ENCODE measurements at places on chromosomes 16 and 17. TPM values are rescaled to one million over a fixed set of nuclear protein-coding genes. Genes with fewer than 3 reads are reported as not detected.

DNA sequence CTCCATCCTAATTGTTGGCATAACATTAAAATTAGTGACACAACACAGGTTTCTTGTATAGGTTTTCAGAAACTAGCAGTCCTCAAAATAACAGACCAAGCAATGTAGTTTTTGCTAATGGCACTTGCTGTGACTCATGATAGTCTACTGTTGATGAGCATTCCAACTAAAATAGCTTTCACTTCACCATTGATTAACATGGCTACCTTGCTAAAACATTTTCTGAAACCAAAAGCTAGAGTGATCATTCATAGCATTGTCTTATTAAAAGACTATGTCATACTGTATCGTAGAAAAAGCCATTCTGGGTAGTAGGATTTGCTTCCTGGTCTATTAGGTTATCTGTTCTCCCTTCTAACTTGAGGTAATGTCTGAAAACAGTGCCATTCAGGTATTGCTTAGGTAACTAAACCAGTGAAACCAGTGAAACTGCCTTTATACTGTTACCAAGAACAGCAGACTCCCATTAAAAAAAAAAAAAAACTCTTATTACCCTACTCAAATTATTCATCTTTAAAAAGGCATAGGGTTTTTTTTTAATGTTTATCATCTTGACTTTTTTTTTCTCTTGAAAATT lies 2.5 kb upstream of the CLTC start:
- no peaks in the 10 kb centered on the region for H3K36me3 ChIP-seq
- H3K27ac ChIP-seq, result no peak overlapping the region
- no peaks in the 10 kb centered on the region for H3K27me3 ChIP-seq
- no peak overlapping the region for H3K4me3 ChIP-seq
- H3K4me1 ChIP-seq, result peaks cover 12% of the 10 kb centered on the region

- DNase-seq, result no peak
- no peaks in the 10 kb centered on the region for H3K4me1 ChIP-seq
- no peak overlapping the region for H3K4me3 ChIP-seq
- H3K36me3 ChIP-seq, result peaks cover 33% of the 10 kb centered on the region
Observed at GRCh38 chr17:18065546-18065945, 22.2 kb upstream of the DRG2 start.

DNA sequence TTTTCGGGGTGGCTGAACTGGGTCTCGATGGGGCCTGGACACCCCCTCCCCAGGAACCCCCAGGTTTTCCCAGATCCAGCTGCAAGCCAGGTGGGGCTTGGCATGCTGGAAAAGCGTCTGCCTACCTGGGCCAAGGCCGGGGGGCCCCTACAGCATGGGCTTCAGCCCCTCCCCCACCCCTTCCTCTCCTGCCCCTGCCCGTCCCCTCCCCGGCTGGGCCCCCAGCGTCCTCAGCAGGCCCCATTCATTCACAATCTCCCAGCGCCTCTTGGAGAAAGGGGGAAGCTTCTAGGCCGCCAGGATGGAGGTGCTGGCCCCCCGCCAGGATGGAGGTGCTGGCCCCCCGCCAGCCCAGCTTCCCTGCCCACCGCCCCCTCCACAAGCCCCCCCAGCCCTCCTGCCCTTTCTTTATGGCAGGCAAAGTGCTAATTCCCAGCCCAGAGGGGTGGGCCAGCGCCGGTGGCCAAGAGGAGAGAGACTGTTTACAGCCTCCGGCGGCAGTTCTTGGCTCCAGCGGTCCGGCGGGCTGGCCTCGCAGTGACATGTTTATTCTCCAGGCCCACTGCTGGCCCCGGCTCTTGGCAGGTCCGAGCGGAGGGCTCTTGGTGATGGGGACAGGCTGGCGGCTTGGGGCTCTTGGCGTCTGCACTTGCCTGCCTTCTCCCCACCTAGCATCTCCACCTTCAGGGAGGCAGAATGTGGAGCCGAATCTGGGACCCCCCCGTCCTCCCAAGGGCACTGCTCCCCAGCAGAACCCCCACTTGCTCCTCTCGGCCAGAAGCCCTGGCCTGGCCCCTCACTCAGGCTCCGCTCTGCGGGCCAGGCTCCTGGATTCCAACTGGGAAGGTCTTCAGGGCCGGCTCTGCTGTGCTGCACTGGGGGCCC lies 94.4 kb upstream of the CIBAR2 start:
- H3K27ac ChIP-seq, result no peak overlapping the region
- no peaks in the 10 kb centered on the region for H3K27me3 ChIP-seq
- DNase-seq, result no peak

GRCh38 chr17:38753071-38753506 lies 548 bp downstream of the PSMB3 start:
- peaks cover 6% of the 10 kb centered on the region for H3K27me3 ChIP-seq
- no peak for DNase-seq
- H3K4me1 ChIP-seq, result peaks cover 43% of the 10 kb centered on the region
- H3K4me3 ChIP-seq, result peak overlapping the region; percentile 95
- H3K27ac ChIP-seq, result peak overlapping the region; percentile 83

DNA sequence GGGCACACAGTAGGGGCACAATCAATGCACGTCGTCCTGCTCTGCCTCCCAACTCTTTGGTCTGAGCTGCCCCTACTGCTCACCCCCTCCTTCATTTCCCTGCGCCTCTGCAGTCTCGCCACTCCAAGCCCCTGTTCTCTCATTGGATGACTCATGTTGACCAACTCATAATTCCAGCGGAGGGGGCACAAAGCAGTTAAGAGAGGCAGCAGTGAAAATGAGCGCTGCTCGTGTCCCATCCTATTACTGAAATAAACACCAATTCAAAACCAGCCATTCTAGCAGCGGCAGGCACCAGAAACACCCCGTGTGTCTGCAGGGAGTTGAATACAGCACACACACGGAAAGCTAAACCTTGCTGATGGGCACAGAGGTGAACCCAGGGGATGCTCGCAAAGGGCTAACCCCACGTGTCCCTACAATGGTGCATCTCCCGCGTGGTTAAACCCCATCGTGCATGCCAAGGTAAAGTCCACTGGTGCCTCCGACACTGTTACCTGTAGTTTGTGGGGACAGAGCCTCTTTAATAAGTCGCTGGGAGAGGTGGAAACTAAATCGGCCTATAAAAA lies 310.4 kb downstream of the XYLT1 start:
- no peak overlapping the region for H3K4me3 ChIP-seq
- H3K27me3 ChIP-seq, result no peaks in the 10 kb centered on the region
- H3K4me1 ChIP-seq, result no peaks in the 10 kb centered on the region

DNA sequence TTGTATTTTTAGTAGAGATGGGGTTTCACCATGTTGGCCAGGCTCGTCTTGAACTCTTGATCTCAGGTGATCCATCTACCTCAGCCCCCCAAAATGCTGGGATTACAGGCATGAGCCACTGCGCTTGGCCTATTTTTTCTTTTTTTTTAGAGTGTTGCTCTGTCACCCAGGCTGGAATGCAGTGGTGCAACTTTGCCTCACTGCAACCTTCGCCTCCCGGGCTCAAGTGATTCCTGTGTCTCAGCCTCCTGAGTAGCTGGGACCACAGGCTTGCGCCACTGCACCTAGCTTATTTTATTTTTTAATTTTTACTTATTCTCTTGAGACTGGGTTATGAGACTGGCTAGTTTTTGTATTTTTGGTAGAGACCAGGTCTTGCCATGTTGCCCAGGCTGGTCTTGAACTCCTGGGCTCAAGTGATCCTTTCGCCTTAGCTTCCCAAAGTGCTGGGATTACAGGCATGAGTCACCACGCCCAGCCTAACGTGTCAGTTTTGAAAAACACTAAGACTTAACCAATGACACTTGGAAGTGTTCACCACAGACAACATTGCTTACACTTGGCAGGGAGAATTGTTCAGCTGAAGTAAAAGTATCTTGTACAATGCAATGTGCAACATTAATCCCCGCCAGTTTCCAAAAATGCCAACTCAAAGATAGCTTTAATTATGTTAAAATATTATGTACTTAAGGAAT lies 26.9 kb downstream of the ATAD5 start:
- H3K4me1 ChIP-seq, result no peaks in the 10 kb centered on the region
- H3K36me3 ChIP-seq, result no peaks in the 10 kb centered on the region
- H3K4me3 ChIP-seq, result no peak overlapping the region

DNA sequence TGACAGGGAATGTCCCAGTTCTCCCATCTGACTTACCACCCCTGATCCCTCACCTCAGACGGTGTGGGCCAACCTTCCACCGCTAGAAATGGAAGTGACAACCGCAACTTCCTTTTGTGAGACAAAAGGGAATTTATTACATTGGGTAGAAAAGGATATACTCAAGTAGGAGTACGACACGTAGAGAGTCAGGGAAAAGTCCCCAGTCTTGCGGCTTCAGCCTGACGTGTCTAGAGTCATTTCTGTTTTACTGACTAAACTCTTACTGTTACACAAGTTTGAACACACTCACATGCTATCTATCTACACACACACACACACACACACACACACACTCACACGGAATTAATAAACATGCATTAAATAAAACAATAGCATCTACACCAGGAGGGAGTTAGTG lies 178.9 kb downstream of the COPRS start:
- H3K4me1 ChIP-seq, result no peaks in the 10 kb centered on the region
- H3K27me3 ChIP-seq, result peaks cover 4% of the 10 kb centered on the region
- no peak overlapping the region for H3K27ac ChIP-seq

GRCh38 chr16:12337871-12338655 lies 361.5 kb downstream of the SNX29 start:
- no peaks in the 10 kb centered on the region for H3K36me3 ChIP-seq
- no peaks in the 10 kb centered on the region for H3K27me3 ChIP-seq
- no peak for DNase-seq
- H3K4me1 ChIP-seq, result no peaks in the 10 kb centered on the region
- H3K4me3 ChIP-seq, result no peak overlapping the region
- H3K27ac ChIP-seq, result no peak overlapping the region

- no peaks in the 10 kb centered on the region for H3K27me3 ChIP-seq
- no peak for DNase-seq
- H3K4me1 ChIP-seq, result peaks cover 9% of the 10 kb centered on the region
- no peaks in the 10 kb centered on the region for H3K36me3 ChIP-seq
- peak overlapping the region; percentile 83 for H3K4me3 ChIP-seq
Observed at GRCh38 chr16:58732545-58733247, 1.4 kb downstream of the GOT2 start.

DNA sequence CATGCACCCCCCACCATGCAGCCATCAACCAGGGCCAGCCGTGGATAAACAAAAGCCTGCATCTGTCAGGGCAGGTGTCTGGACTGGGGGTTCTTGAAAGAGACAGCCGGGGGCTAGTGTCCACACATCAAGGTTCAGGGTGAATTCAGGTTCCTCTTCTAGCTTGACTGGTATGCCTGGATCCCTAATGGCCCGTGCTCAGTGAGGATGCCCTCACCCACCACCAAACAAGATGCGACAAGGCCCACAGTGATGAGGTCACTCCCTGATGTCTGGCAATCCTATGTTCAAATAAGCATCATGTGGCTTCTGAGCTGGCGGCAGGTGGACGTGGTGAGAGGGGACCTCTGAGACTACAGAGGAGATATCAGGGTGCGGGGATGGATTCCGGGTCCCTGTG lies 64.6 kb downstream of the GOSR1 start:
- no peak overlapping the region for H3K4me3 ChIP-seq
- no peaks in the 10 kb centered on the region for H3K4me1 ChIP-seq
- no peaks in the 10 kb centered on the region for H3K36me3 ChIP-seq
- no peaks in the 10 kb centered on the region for H3K27me3 ChIP-seq

GRCh38 chr16:58773870-58774269 lies 39.8 kb upstream of the GOT2 start:
- H3K4me1 ChIP-seq, result no peaks in the 10 kb centered on the region
- no peak for DNase-seq
- H3K4me3 ChIP-seq, result no peak overlapping the region
- H3K27me3 ChIP-seq, result no peaks in the 10 kb centered on the region

GRCh38 chr16:59988591-59988990 lies 1254.5 kb upstream of the GOT2 start:
- no peak for DNase-seq
- H3K4me1 ChIP-seq, result no peaks in the 10 kb centered on the region
- H3K27ac ChIP-seq, result no peak overlapping the region
- H3K27me3 ChIP-seq, result no peaks in the 10 kb centered on the region
- H3K36me3 ChIP-seq, result no peaks in the 10 kb centered on the region

DNA sequence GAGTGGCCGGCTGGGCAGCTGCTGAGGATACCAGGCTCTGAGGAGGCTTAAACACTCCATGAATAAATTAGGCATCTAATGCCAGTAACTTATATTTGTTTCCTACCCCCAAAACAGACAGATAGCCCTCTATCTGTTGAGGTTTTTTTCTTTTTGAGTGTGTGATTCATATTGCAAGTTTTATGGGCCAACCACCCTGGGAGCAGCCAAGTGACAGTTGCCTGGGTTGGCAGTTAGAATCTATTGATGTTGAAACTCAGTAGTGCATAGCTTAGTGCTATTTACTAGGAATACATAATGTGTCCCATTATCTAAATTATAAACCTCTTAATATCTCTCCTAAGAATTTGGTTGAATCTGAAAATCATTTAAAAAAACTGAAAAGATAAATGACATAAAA lies 397.4 kb downstream of the CA10 start:
- no peaks in the 10 kb centered on the region for H3K36me3 ChIP-seq
- H3K27ac ChIP-seq, result no peak overlapping the region
- H3K27me3 ChIP-seq, result no peaks in the 10 kb centered on the region
- no peak overlapping the region for H3K4me3 ChIP-seq

- H3K27ac ChIP-seq, result no peak overlapping the region
- no peaks in the 10 kb centered on the region for H3K27me3 ChIP-seq
- no peaks in the 10 kb centered on the region for H3K36me3 ChIP-seq
- H3K4me3 ChIP-seq, result no peak overlapping the region
- H3K4me1 ChIP-seq, result no peaks in the 10 kb centered on the region
Observed at GRCh38 chr16:8989099-8989878, 25.6 kb upstream of the USP7 start.

DNA sequence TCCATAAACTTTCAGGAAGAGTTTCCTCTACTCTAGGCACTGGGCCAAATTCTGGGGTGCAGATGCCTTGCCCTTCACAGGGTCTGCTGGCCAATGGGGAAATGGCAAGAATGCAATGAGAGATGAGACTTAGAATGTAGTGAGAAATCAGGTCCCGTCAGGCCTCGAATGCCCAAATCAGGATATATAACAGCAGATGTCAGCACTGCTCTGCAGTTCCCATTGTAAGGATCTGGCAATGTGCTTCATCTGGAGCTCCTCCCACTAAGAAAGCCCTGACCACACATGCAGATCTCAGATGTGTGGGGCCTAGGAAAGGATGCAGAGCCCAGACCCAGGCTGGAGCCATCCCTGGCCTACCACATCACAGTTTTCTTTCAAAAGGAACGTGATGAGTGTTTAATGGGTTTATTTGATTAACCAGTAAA lies 13.9 kb upstream of the LPCAT2 start:
- no peak overlapping the region for H3K4me3 ChIP-seq
- no peaks in the 10 kb centered on the region for H3K36me3 ChIP-seq
- peaks cover 4% of the 10 kb centered on the region for H3K4me1 ChIP-seq

DNA sequence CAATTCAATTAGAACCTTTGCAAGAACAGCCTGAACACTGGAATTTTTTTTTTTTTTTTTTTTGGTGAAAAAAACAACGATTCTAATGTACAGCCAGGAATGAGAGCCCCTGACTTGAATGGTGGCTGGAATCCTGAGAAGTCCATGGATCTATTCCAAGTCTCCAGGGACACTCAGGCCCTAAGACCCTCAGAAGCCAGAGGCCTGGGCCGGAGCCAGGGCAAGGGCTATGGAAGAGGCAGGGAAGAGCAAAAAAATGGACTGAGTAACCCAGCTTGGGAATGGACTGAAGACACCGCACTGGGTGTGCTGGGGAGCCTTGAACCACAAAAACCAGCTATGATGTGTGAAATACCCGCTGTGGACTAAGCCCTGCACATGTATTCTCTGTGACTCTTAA lies 60.3 kb upstream of the LHX1 start:
- no peak for DNase-seq
- no peak overlapping the region for H3K4me3 ChIP-seq
- H3K4me1 ChIP-seq, result no peaks in the 10 kb centered on the region
- H3K27me3 ChIP-seq, result no peaks in the 10 kb centered on the region
- H3K36me3 ChIP-seq, result no peaks in the 10 kb centered on the region
- H3K27ac ChIP-seq, result no peak overlapping the region

Gene SLFN12L
- 41.7 TPM for total RNA-seq

Gene CDRT15
- not detected for total RNA-seq

Gene TNRC6C
- 133 TPM for total RNA-seq

Gene CIAO2B
- total RNA-seq, result 61.6 TPM

Gene KCNG4
- total RNA-seq, result not detected

Gene DNAH2
- total RNA-seq, result 0.03 TPM

Gene KRTAP9-8
- not detected for total RNA-seq

Gene NHERF2
- 3.6 TPM for total RNA-seq
